NCI-H1436 (cell line): ENCODE measurements at places on chromosomes 1 and 21.
A peak's percentile ranks its signal among the peaks of the same experiment; 100 is the strongest.

GRCh38 chr1:58303841-58304240 lies 242.7 kb downstream of the OMA1 start:
- DNase-seq: no peak

DNA sequence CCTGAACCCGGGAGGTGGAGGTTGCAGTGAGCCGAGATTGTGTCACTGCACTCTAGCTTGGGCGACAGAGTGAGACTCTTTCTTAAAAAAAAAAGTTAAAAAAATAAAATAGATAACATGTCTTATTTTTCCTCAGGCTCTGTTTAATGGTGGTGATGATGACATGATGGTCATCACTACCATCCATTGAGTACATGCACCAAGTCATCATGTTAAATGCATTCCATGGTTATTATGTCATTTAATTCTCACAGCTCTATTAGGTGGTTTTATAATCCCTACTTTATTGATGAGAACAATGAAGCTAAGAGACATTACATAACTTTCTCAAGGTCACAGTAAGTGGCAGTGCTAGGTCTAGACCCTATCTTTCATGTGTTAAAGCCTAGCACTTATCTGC lies 34.4 kb upstream of the MAB21L3 start:
- no peak for DNase-seq

DNA sequence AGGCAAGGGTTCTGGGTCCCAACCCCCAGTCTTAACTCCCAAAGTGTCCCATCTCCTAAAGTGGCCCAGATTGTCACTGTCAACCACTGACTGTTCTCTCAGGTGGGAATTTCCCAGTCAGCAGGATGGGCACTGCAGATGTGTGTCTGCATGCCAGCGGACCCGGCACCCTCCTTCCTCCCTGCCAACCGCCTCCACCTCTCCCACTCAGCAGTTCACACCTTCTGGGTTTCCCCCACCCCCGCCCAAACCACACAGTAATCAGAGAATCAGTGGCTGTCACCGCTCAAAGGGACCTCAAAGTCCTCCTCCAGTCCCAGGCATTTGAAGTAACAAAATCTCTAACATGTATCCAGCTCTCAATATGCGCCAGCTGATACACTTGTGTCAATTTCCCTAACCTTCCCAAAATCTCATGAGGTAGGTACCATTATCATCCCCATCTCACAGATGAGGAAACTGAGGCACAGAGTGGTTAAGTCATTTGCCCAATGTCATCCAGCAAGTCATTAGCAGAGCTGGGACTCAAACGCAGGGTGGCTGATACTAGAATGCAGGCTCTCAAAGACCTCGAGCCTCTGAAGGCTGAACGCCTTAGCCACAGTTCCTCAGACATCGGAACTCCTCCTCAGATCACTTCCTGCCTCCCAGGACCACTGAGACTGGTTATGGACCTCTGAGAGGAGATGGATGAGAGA lies 4.8 kb downstream of the RUNX3 start:
- no peak for DNase-seq

- no peak for DNase-seq
Measured at GRCh38 chr1:27016376-27016775, 3.7 kb upstream of the TENT5B start.

- no peak for DNase-seq
Measured at GRCh38 chr1:248843687-248844086, 5.7 kb downstream of the ZNF672 start.

GRCh38 chr1:192966073-192966472 lies 93.1 kb downstream of the UCHL5 start:
- no peak for DNase-seq

- no peak for DNase-seq
Measured at GRCh38 chr1:208525417-208525816, 281.2 kb upstream of the PLXNA2 start.

DNA sequence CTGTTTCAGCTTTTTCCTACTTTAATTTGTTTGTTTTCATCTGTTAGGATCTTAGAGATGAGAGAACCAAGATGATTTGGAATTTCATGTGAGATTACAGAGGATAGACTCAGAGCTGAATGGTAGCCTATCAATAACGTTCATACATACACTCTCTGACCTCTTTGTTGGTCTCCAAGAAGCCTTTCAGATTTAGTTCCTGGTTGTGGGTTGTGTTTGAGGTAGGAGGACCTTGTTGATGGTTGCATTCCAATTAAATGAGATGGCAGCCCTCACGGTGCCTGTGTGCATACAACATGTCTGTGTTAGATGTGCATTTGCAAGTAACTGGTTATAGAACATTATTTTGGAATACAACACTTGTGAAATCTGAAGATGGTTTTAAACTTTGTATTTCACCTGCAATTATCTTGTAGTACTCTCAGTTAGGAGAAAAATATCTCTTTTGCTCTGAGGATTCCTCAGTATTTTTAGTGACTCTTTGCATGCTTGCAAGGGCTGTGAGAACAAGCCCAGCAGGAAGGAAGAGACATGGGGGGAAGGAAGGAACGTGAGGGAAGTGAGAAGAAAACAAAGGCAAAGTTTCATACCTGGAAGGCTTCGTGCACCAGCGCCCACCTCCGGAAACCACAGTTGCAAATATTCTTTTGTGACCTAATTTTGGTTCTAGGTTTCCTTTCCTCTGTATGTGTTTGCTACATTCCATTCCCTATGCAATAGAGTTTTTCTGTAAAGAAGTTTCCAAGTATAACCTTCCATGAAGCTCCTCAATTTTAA lies 291.8 kb downstream of the DISC1 start:
- DNase-seq: no peak

- DNase-seq: no peak
Measured at GRCh38 chr1:49125746-49126145, 349.1 kb upstream of the BEND5 start.

DNA sequence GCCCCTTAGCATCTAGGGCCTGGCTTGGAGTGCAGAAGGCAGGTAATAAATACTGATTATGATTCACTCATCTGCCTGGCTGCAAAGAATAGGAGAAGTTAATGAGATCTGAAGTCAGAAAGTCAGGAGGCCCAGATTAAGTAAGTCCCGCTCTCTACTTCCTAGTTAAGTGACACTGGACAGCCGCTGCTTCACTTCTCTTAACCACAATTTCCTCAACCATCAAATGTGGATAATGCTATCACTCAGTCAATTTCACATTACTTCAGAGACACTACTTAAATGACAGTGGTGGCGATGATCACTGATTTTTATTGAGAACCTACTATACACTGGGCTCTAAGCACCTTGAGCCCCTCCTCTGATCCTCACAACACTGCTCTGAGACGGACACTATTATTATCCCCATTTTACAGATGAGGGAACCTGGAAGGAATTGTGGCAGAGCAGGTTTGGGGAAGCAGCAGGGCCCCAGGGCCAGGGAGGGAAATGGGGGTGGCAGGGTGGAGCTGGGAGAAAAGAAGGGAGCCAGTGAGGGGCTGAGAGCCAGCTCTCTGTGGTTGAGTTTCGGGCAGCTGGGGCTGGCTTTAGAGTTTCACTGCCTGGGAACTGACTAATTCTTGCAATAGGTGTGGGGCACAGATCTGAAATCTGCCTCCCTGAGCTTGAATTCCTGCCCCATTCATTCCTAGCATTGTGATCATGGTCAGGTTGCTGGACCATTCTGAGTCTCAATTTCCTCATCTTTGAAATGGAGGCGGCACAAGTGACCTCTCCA lies 2.4 kb upstream of the E2F2 start:
- no peak for DNase-seq

GRCh38 chr1:8875216-8875861 lies 3.1 kb downstream of the ENO1 start:
- DNase-seq: no peak

GRCh38 chr21:26100573-26100972 lies 70.0 kb downstream of the APP start:
- no peak for DNase-seq

DNA sequence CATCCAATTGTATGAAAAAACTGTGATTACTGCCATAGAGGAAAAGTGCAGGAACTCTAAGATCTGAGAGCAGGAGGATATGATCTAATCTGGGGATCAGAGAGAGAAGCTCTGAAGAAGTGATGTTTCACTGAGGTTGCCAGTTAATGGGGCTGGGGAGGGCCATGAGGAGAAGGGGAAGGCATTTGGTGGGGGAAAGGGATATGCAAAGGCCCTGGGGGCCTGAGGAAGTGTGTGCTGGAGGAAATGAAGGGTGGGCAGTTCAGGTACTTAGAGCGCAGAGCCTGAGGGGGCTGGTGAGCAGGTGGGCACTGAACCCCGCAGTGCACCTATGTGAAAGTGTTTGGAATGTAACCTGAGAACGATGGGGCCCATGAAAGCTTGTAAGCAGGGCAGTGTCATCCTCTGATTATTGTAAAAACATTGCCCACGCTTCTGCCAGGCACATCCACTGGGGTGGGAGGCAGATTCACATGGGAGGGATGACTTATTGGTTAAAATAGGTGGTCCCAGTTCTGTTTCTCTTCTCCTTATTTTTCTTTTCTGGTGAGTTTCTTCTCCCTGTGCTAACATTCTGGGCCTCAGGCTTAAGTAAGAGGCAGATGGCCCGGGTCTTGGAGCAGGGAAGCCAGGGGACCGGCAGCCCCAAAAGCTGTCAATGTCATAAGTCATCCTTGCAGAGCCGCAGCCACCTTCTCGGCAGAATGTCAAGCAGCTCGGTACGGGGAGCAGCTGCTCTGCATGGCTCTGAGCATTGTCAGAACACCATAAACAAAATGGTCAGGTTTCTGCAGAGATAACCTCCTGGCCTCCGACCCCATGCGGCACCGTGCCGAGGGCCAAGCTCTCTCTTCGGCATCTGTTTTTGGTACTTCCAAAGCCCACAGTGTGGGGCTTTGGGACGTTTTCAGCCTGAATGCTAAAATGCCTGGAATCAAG lies 492.0 kb upstream of the VAMP3 start:
- DNase-seq: no peak

GRCh38 chr1:19074902-19075721 lies 118.6 kb upstream of the IFFO2 start:
- no peak for DNase-seq

- no peak for DNase-seq
Measured at GRCh38 chr1:154745286-154745731, 124.8 kb downstream of the KCNN3 start.

GRCh38 chr1:205220421-205220820 lies 7.3 kb upstream of the TMCC2 start:
- no peak for DNase-seq

- no peak for DNase-seq
Measured at GRCh38 chr1:9106286-9106685, 22.6 kb downstream of the GPR157 start.

DNA sequence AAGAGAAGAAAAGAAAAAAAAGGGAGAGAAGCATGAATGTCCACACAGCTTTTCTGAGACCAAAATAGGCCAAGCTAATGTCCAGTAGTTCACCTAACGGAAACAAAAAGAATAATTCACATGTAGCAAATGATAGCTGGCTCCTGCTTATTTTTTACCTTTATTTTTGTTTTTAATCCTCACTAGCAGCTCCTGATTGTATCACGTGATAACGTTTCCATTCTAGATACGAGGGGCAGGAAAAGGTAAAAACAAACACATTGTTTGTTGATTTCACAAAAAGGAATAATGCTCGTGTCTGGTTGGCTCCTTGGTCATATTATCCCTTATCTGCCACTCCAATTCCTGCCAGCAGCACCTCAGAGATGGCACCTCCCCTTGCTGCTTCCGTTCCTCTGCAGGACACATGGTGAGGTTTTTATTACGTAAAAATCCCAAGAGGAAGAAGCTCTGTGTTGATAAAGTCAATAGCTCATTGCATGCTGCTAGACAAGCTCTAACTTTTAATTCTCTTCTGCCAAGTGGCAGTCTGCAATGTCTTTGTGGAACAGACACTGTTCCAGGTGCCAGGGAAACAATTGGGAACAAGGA lies 201.7 kb downstream of the CRB1 start:
- DNase-seq: no peak

DNA sequence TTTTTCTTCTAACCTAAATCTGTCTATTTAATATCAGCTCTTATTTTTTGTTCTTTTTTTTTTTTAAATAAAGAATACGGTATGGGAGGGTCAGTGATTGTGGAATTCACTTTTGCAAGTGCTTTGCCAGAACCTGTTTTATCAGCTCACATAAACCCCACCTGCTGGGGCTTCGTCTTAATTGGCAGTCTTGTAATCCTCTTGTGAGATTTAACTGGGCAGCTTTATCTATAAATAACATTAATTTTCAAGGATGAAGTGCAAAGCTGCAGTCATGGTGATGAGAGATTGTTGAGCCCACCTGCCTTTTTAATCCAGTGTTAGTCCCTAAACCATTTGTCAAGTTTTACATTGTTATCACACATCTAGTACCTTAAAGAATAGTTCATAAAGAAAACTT lies 18.2 kb upstream of the PDC start:
- no peak for DNase-seq

DNA sequence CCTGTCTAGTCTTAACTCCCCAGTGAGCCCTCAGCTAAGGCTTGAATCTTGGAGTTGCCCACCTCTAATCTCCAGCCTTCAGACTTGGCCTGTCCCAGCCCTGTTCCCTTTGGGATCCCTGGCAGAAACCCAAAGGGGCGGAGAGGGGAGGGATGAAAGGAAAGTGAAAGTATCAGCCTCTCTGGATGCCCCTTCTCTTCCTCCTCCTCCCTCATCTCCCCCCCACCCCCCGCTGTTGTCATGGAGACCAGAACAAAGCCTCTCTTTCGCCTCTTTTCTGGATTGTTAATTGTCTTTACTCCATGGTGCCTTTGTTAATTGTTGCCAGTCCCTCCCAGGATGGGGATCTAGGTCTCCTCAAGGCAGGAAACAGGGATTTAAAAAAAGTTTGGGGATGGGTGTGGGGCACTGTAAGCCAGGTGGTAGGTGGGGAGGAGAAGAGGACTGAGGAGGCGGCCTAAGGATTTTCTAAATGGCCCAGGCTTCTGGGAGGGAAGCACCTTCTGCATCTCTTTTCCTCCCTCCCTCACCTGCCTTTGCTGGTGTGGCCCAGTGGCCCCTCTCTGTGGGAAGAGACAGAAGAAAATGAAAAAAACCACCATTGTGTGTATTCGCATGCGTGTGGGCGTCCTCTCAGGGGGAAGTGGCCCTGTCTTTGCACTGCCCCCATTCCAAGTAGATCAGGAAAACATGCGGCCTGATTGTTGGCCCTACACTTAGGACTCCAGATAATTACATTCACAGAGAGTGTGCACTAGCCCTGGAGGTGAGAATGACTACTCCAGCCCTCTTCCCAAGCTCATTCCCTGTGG lies 7.5 kb upstream of the SOX13 start:
- peak; percentile 69 for DNase-seq

DNA sequence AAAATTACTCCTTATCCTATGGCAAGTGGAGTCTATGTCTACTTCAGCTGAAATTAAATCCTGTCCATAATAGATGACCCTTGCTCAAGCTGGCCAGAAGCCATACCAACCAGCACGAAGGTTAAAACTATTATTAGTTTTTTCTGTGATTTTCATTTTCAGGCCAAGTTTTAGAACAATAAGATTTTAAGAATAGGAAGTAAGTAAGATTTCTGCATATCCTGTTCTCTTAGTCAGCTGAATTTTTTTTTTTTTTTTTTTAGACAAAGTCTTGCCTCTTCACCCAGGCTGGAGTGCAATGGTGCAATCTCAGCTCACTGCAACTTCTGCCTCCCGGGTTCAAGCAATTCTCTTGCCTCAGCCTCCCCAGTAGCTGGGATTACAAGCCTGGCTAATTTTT lies 6.1 kb upstream of the RBP7 start:
- no peak for DNase-seq

GRCh38 chr21:31597683-31598082 lies 61.8 kb upstream of the SOD1 start:
- DNase-seq: no peak
